ENCODE measurements at places on chromosomes 1 and 21.

DNA sequence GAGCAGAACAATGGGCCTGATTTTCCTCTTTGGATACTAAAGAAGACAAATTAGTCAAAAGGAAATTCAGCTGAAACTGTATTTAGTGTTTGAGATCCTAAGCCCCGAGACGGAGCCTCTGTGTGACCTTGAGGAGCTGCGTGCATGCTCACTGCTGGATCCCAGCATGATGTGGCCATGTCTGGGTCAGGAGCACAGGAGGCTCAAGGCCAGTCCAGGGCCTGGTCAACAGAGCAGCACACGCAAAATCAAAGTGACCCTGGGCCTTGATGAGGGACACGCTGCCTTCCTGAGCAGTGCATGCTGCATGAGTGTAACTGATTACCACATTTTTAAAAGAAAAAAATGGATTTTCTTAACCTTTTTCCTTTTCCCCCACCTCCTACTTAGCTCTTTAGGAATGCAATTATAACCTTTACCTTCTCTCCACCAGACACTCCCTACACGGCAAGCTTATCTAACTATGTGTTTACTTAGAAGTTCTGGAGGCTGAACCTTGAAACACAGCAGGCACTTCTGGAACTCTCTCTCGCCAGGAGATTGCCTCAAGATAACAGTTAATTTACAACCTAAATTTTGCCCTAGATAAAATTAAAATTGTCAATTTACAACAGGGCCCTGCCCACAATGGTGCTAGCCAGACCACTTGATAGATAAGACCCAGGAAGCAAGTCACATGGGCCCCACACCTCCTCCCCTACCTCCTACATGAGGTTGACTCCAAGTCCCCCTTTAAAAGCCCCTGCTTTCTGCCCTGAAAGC, 144.6 kb downstream of the LRIG2 start:
- DNase-seq, result no peak

DNA sequence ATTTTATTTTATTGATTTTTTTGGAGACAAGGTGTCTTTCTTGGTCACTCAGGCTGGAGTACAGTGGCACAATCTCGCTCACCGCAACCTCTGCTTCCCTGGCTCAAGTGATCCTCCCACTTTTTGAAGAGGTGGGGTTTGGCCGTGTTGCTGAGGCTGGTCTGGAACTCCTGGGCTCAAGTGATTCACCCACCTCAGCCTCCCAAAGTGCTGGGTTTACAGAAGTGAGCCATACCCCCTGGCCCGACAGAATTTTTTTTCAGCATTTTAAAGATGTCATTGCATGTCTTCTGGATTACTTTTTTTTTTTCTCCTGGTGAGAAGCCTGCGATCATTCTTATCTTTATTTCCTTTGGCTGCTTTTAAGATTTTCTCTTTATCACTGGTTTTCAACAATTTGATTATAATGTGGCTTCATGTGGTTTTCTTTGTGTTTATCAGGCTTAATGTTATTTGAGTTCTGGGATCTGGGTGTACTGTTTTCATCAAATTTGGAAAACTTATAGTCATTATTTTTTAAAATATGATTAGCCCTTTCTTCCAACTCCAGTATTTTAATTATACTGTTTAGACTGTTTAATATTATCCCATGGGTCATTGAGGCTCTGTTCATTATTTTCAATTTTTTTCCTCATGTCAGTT, 23.1 kb upstream of the PTBP2 start:
- no peak for DNase-seq

- DNase-seq, result peak; percentile 65
These were observed 192.3 kb upstream of the HMCN1 start for GRCh38 chr1:185541871-185542301.

- DNase-seq, result no peak
These were observed 197.3 kb downstream of the FOXD2 start for GRCh38 chr1:47635111-47635510.

DNA sequence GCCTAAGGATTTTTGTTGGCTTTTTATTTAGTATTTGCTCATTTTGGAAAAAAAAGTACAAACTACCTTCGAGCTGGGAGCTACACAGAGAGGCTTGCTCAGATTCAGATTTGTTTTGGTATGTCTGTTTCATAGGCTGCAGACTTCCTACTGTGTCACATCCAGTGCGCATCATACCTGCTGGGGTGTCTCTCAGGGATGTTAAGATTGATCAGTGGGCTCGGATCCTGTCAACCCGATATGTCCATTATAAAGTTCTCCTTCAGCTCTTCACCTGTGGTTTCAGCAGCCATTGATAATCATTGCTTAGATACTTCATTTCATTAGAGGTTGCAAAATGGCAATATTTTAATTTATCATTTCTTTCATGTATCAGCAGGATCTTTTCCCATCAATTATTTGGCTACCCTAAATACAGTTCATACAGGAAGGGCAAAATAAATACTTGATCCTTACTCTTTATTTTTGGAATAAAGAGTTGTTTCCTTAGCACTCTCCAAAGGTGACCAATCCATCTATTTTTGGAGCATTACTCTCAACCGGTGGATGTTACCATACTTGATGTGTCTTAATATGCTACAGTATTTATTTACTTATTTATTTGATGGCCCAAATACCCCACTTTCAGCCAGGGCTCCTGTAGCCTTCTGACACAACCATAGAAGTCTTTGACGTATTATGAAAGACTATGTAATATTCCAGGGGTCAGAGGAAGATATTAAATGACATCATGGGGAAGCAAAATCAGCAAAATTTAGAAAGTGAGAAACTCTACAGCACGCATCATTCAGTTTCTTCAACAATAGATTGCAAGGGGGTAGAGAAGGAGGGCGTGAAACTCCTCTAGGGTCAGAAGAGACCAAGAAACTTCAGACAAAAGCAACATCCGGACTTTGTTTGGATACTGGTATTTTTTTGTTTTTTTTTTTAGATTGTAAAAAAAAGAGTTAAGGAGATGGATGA, 55.3 kb upstream of the HNRNPU start:
- DNase-seq, result no peak
